Right forelimb (tissue), 1 donor: ENCODE measurements at places on chromosomes 1 and 21.

- no peak for DNase-seq
These were observed 484.5 kb upstream of the TMPRSS15 start for GRCh38 chr21:18887922-18888602.

DNA sequence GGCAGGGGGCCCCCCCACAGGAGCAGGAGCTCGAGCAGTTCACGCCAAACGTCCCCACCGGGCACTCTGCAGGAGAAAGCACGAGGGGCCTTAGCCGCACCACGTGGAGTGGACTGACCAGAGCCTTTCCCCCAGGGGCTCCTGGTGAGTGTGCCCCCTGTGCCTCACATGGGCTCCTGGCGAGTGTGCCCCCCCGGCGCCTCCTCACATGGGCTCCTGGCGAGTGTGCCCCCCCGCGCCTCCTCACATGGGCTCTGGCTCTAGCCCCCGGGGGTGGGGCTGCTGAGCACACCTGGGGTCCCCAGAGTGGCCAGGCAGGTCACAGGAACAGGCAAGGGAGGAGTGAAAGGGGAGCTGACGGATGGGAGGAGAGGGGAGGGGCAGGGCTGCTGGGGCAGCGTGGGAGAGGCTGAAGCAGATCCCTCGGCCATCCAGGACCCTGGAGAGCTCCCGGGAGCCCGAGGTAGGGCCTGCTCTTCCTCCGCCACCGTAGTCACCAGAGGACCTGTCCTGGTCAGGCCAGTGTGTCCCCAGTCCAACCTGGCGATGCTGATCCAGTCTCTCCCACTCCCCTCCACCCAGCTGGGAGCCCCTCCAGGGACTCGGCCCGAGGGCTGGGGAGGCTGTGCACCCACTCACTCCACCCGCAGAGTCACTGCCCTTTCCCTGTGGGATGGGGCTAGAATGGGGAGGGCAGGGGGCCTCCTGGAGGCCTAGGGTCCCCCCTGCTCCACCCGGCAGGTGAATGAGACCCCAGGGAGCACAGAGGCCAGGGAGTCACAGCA is 47.6 kb downstream of the ARHGEF16 start:
- peak; percentile 71 for DNase-seq

- peak; percentile 58 for DNase-seq
These were observed 29.5 kb downstream of the ARHGEF16 start for GRCh38 chr1:3483801-3484444.

- DNase-seq, result peak; percentile 93
These were observed at the start of gene PEX11B for GRCh38 chr1:145918144-145918991. TSS of gene PEX11B (minus strand) at chr1:145918717. CDS start at chr1:145918688, 29 bp downstream.

- no peak for DNase-seq
These were observed 8.4 kb upstream of the HIVEP3 start for GRCh38 chr1:41927118-41927517.

DNA sequence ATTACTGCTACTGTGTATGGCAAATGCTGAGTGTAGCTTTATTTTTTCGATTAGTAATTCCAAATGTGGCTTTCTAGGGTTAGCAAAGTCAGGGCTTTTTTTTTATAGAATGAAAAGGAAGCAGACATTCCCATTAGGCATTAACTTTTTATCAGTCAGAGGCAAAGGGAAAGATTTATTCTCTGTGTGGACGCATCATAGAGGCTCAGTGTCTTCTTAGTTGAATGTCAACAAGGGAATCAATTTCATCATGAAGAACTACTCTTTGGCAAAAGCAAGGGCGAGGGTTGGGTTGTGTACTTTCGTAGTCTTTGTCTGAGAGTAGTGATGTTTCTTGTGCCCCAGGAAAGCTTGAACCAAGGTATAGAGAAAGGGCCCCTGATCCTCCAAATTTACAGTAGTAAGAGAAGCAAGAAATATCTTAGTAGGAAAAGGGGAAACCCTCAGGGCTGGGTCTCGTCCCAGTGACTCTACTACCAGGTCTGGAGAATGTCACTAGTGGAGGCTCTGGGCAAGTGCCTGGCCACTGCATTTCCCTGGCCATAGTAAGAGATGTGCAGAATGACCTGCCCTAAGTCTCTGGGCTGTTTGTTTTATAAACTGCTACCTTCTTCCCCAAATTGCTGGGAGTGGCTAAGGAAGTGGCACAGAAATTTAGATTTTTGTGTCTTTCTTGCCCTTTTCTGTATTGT is 30.0 kb upstream of the MACF1 start:
- no peak for DNase-seq

- DNase-seq, result no peak
These were observed 116.0 kb upstream of the KCNJ6 start for GRCh38 chr21:38032082-38032801.

- DNase-seq, result peak; percentile 47
These were observed 470.6 kb downstream of the PTPRU start for GRCh38 chr1:29706936-29707335.

GRCh38 chr1:151990856-151991198 is 2.8 kb downstream of the S100A10 start:
- DNase-seq, result peak; percentile 69

DNA sequence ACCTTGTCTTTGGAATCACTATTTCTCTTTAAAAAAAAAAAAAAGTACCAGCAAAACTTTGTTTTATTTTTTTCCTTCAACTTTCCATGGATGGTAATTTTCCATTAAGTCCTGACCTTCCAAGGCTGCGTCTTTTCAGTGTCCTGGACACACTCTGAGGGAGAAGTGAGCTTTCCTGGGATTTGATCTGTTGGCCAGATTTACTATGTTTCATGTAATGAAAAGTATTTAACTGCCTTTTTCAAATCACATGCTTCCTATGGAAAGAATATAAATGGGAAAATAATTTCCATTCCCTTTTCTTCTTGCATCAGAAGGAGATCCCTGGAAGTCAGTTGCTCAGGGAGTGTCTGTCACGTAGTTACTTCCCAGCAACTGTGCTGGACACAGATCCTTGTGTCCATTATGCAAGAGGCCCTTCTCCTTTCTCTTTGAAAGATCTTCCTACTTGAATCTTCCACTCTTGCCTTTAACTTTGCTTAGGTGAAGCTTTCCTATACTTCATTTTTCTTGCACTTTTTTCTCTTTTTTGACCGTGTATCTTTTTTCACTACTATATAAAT is 59.3 kb downstream of the CENPF start:
- no peak for DNase-seq

GRCh38 chr1:56547977-56548376 is 31.4 kb downstream of the PLPP3 start:
- DNase-seq, result no peak

- DNase-seq, result peak; percentile 89
These were observed 13.8 kb upstream of the BOLA1 start for GRCh38 chr1:149885339-149886120.

- DNase-seq, result no peak
These were observed 62.4 kb downstream of the DIRAS3 start for GRCh38 chr1:67988066-67988465.

- no peak for DNase-seq
These were observed 140.0 kb downstream of the SMYD3 start for GRCh38 chr1:246367041-246367440.

DNA sequence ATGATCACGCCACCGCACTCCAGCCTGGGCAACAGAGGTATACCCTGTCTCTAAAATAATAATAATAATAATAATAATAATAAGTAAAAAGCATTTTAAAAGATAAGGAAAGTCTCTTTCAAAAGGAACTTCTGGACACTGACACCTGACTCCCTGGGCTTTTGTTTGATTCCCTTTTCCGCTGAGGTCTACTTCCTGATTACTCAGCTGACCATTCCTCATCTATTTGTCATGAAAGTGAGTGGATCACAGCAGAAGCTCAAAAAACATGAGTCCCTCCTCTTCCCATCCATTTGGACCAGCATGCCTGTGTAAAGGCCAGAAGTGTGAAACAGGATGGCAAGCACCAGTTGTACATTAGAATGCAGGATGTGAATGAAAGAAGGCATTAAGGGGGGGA is 61.1 kb upstream of the FBXO28 start:
- DNase-seq, result no peak

DNA sequence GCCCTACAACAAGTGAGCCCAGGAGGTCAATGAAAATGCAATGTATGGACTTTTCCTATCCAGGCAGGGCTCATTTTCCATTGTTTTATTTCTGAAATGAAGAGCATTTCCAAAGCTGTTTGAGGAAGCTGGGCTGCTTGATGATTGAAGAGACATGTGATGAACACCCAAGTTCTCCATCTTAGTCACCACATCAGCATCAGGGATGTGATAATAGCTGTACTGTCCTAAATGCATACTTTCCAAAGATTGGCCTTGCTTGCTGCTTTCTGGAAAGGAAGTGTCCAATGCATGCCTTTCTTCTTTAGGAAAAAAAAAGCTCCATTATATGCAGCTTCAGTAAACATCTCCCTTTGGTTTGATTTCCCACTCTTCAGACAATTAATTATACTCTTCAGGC is 425.9 kb upstream of the RUNX1 start:
- DNase-seq, result no peak

GRCh38 chr1:223230161-223230881 is 87.3 kb upstream of the TLR5 start:
- peak; percentile 31 for DNase-seq

DNA sequence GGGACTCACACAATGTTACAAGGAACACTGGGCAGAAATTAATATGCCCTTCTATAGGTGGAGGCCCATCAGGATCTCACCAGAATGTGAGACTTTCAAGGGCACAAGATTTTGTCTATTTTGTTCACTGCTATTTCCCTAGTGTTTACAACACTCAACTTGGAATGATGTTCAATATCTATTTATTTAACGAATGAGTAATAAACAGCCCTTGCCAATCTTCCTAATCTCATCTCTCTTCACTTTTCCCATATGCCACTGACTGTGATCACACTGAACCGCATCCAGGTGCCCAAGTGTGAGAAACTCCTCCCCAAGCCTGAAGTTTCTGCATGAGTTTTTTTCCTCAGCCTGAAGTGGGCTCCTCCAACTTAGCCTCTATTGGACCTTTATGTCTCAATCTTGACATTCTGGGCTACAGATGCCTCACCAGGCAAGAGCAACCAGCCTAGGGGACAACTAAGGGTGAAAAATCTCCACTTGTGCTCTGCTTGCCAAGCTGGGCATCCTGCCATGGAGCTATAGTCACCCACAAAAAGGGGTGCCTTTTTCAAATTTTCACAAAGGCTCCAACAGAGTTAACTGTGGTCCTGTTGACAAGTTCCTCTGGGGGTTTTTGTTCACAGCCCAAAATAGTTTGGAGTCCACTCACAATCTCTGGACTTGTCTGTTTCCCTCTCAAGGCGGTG is 105.6 kb downstream of the PLPP3 start:
- no peak for DNase-seq

DNA sequence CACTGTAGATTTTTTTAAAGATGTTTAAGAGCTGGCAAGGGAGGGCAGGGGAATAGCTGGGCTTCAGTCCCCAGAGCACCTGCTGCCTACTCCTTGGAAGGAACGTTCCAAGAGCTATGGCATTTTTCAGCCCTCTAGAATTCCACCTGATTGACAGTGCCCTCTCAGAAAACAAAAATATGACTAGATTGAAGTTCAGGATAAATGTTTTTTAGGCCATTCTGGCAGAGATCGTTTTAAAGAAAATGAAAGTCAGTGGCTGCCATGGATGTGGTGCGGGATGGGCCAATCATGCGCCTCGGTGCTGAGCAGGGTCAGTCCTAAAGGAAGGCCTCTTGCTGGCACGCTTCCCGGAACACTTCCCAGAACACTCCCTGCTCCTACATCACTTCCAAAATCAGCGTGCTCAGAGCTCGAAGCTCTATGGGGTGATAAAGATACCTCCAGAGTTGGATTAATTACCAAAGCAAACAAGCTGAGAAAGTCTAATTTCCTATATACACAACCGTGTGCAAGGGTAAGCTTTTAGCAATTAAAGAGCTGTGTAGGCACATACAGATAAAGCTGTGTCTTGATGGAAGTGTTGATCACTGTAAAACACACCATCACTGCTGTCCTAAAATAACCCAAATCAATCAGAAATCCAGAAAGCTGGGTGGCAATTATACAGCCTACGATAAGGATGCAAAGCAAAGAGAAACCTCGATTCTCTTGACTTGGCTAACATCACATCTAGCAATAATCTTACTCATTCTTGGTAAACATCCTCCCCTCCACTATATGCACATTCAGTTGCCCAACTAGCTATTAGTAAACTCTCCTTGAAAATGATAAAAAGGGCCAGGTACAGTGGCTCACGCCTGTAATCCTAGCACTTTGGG is 34.6 kb downstream of the TGFBR3 start:
- DNase-seq, result peak; percentile 87

- no peak for DNase-seq
These were observed 20.4 kb downstream of the CSDE1 start for GRCh38 chr1:114737314-114737849.

DNA sequence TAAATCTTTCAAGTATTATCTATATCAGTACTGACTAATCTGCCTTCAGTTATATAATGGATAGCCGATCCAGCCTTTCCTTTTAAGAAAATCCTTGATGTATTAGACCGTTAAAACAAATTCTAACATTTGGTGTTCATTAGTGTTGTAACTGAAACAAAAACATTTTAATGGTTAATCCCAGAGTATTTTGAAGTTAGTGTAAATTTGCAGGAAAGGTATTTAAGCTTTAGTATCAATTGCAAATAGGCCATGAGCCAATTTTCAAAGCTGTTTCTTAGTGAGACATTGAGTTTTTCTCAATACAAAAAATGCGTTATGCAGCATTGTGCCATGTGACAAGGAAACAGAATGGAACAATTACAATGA is 29.6 kb downstream of the DISP1 start:
- no peak for DNase-seq

GRCh38 chr1:244212797-244213475 is 161.9 kb downstream of the ZBTB18 start:
- DNase-seq, result no peak

- peak; percentile 15 for DNase-seq
These were observed 18.1 kb upstream of the MYOG start for GRCh38 chr1:203103829-203104495.

- no peak for DNase-seq
These were observed 47.0 kb downstream of the F5 start for GRCh38 chr1:169538998-169539871.

DNA sequence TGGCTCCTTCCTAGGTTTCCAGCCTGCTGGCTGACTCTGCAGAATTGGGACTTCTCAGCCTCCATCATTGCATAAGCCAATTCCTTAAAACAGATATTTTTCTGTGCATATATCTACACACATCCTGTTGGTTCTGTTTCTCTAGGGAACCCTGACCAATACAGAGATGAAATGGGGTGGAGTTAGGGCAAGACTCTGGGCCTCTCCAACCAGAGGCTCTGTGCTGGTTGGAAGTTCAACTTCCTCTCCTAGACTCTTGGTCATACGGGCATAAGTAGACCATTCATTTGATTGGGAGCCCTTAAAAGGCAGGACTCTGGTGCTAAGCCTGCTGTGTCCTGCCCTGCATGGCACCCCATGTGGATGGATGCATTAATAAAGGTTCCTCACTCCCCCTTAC is 55.0 kb downstream of the CNIH3 start:
- no peak for DNase-seq

- DNase-seq, result no peak
These were observed 175.7 kb downstream of the ST6GALNAC3 start for GRCh38 chr1:76250271-76250670.

DNA sequence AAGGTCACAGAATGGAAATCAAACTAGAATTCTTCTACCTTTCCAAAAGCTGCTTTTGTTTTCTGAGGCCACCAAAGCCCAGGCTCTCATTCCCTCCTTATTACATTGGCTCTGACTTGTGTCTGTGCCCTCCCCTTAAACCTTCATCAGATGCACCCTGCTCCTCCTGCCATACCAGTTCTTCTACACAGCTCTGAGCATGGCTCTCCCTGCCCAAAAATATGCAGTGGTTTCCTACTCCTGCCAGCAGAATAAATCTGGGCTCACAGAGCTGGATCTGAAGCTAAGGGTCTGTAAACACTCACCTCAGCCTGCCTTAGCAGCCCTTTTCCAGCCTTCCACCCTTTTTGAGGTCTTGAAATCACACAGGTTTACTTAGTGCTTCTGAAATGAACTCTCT is 55.0 kb downstream of the TTC3 start:
- DNase-seq, result no peak

- no peak for DNase-seq
These were observed 9.4 kb downstream of the DYRK1A start for GRCh38 chr21:37375866-37376574.
